ENCODE measurements at places on chromosomes 3 and 15.

- no peak for DNase-seq
Observed at GRCh38 chr3:126547721-126548120, 11.0 kb downstream of the C3orf22 start.

DNA sequence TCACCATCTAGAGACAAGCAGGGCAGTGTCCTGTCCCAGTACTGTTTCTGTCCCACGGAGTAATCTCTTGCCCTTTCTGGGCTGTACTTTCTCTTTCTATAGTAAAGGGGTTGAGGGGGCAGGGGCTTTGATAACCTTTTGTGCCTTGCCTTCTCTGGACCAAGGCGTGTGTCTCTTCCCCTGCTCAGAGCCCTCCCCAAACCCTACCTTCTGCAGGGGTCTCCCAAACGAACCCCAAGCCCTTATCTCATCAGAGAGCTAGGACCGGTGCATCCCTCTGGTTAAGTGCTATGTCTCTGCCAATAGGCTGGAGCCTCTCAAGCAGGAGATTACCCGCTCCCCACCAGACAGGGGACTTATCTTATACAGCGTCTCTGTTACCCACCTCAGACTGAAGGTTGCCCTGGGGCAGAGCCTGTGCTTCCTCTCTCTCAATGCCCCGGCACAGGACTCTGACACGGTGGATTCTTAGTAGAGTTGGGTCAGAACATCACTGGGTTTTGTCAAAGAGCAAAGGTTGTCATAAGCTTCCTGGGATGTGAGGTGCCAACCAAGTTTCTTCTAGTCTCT lies 2.9 kb downstream of the PLEKHO2 start:
- DNase-seq = no peak

GRCh38 chr3:127588806-127589577 lies 1.5 kb downstream of the TPRA1 start:
- no peak for DNase-seq

- no peak for DNase-seq
Observed at GRCh38 chr3:35773417-35773816, 134.1 kb downstream of the ARPP21 start.

DNA sequence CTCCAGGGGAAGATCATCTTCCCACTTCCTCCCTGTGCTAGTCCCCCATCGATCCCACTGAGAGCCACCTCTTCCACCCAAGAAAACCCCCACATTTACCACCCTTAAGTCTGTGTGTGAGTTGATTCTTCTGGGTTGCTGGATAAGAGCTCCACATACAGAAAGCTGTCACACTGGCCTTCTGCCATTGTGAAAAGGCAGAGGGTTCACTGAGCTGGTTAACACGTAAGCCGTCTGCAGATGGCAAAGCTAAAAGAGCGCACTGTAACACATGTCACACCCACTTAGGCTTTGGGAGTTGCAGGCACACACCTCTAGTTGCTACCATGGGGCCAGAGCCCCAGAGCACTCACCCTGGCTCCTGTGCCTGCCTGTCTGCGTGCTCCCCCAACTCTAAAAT lies 309.8 kb upstream of the LRRC3B start:
- no peak for DNase-seq

- DNase-seq = no peak
Observed at GRCh38 chr15:87672309-87673288, 583.9 kb downstream of the NTRK3 start.

DNA sequence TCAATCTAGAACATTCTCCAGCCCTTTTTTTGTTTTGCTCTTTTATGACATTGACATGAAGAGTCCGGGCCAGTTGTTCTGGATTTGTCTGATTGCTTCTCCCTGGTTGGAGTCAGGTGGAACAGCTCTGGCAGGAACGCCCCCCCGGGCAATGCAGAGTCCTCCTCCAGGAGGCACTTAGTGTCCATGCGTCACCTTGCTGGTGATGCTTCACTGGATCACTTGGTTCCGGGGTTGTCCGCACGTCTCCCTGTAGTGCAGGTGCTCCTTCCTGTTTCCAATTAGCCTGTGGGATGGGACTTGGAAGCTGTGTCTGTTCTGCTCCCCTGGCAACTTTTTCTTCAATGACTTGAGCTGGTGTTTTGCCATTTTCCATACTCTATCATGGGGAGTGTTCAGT lies 9.8 kb downstream of the CSK start:
- DNase-seq = no peak

- no peak for DNase-seq
Observed at GRCh38 chr3:72720566-72720965, 127.7 kb downstream of the SHQ1 start.

GRCh38 chr3:113630956-113631542 lies 65.4 kb downstream of the USF3 start:
- no peak for DNase-seq

GRCh38 chr15:101044625-101045235 lies 125.6 kb downstream of the LRRK1 start:
- DNase-seq = no peak

- no peak for DNase-seq
Observed at GRCh38 chr3:161265916-161266571, 44.9 kb downstream of the NMD3 start.

- no peak for DNase-seq
Observed at GRCh38 chr3:172562871-172563865, 39.9 kb upstream of the TNFSF10 start.

- DNase-seq = peak; percentile 48
Observed at GRCh38 chr3:13548696-13549622, at the start of gene FBLN2. FBLN2 (plus strand) TSS chr3:13549125; CDS start chr3:13570356, 21,231 bp downstream.

GRCh38 chr15:67199881-67200763 lies 54.3 kb downstream of the AAGAB start:
- DNase-seq = no peak

DNA sequence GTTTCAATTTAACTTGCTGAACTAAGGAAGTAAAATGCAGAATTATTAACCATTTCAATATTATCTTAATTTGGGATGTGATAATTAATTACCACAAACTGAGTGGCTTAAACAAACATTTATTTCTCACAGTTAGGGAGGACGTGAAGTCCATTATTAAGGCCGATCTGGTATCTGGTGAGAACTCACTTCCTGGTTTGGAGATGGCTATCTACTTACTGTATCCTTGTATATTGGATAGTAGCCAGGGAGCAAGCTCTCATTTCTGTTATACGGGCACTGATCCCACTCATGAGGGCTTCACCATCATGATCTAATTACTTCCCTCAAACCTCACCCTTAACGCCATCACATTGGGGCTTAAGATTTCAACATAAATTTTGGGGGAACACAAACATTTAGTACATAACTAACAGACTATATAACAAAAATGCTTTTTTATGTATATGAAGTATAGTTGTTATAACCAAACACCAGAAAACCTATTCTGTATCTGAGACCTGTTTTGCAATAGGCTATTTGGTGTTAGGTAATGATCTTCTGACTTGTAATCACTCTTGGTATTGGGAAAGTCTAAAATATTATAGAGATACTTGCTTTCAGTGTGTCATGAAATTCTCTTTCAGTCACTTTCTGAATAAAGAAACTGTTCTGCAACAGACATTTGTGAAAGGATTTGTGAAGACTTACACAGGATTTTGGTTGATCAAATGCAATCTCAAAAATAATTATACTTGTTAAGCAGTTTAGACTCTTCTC lies 4.7 kb upstream of the KPNA4 start:
- no peak for DNase-seq

DNA sequence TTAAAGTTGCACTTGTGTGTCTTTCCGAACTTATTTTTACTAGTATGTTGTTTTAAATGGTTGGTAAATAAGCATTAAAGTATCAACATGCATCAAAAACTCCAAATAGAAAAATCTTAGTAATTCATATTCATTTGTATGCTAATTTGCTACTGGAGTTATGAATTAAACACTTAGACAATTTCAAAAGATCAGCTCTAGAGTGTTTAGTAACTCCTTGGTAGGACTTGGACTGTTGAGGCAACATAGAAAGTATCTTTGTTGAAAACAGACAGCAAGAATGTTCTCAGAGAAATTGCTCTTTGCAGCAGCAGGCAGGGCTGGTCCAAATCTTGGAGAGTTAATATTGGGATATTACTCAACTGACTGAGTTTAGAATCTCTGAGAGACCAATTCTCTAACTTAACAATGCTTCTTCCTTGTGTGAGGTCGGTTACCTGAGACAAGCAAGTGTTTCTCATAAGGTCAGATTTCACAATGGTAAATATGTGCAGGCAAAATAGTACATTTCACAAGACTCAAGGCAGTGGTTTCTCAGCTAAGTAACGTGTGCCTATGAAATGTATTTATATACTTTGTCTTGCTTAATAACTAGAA lies 147.8 kb upstream of the IL12A start:
- DNase-seq = no peak

GRCh38 chr3:66618066-66618465 lies 117.2 kb upstream of the LRIG1 start:
- no peak for DNase-seq
